ENCODE measurements at places on chromosomes 3 and 15. TPM values are rescaled to one million over a fixed set of nuclear protein-coding genes. Genes with fewer than 3 reads are reported as not detected.

GRCh38 chr15:57259568-57260040 is 116.7 kb upstream of the CGNL1 start:
- no peaks in the 10 kb centered on the region for H3K4me1 ChIP-seq
- no peak for DNase-seq
- H3K4me3 ChIP-seq: no peak overlapping the region
- peaks cover 13% of the 10 kb centered on the region for H3K36me3 ChIP-seq
- H3K27ac ChIP-seq: no peak overlapping the region
- no peaks in the 10 kb centered on the region for H3K27me3 ChIP-seq

IGSF11 gene
- 1.2 TPM for total RNA-seq

GRCh38 chr15:87827131-87827530 is 429.4 kb downstream of the NTRK3 start:
- H3K36me3 ChIP-seq: no peaks in the 10 kb centered on the region
- H3K4me1 ChIP-seq: no peaks in the 10 kb centered on the region
- no peaks in the 10 kb centered on the region for H3K27me3 ChIP-seq
- no peak for DNase-seq

CHRM5 gene
- not detected for total RNA-seq

CMTM6 gene
- 57.1 TPM for total RNA-seq

All from activated CD4-positive, alpha-beta T cell treated with anti-CD3 and anti-CD28 coated beads, Interleukin-2, amount 10 ng/mL, durations not matched to agents 7 days and 5 days (primary cell).